ENCODE measurements at places on chromosomes 16 and 17.
A peak's percentile ranks its signal among the peaks of the same experiment; 100 is the strongest.

GRCh38 chr17:37640015-37640414 is 3.2 kb downstream of the DDX52 start:
- DNase-seq: no peak

DNA sequence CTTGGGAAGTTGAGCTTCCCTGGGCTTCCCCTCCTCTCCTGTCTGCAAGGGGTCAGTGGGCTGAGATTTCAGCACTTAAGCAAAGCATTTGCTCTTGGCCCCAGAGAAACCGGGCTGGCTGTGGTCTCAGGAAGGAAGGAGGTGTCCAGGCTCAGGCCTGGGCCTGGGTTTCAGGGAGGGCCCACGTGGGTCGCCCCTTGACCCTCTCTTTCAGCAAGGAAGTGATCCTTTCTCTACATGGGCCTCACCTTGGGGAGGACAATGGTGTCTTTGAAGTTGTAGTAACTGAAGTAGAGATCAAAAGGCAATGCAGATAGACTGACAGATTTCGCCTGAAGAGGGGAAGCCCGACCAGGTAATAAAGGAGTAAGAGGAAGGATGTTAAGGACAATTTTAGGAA is 2.7 kb downstream of the NOD2 start:
- DNase-seq: peak; percentile 42

DNA sequence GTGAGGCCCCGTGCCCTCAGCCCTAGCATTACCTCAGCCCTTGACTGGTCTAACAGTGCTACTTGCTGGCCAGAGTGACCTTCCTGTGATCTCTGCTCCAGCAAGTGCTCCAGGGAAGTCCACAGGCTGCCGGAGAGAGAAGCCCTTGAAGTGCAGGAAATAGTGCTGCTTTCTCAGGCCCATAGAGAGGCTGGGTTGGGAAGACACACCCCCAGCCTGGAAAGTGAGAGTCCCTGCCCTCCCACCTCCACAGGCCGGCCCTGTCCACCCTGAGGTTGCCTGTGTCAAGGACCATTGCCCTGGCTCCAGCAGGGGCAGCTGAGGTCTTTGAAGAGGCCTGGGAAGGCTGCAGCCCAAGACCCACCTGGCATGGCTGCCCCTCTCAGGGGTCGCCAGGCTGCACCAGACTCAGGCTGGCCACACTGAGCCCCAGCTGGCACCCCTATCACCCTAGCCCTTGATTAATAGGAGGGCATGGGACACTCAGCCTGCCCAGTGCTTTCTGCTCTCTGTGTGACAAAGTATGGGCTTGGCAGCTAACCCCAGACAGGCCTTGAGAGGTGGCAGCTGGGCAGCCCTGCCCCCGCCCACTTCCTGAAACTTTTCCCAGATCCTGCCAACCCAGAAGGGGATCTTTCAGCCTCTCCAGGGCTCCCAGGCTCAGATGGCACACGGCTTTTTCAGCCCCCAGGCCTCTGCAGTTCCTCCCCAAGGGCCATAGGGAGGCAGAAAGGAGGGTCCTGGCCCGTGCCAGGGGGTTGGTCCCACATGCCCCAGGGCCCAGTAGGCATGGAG is 21.7 kb downstream of the ATP6V0D1 start:
- DNase-seq: no peak

DNA sequence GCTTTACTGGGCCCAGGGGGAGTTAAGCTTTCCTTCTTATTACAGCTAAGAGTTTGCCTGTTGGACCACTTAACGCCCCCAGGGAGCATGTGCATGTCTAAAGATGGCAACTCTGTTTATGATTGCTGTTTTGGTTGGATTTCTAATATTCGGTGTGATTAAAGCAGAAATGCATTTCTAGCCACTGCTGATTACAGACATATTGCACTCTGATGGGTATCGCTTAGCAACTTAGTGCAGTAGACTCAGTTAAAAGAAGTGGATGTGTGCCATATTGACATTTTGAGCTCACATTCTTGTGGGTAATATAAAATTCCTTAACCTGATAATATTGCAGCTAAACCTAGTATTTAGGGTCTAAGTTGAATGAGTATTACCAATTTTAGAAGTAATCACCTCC is 4.2 kb downstream of the NF1 start:
- DNase-seq: no peak

DNA sequence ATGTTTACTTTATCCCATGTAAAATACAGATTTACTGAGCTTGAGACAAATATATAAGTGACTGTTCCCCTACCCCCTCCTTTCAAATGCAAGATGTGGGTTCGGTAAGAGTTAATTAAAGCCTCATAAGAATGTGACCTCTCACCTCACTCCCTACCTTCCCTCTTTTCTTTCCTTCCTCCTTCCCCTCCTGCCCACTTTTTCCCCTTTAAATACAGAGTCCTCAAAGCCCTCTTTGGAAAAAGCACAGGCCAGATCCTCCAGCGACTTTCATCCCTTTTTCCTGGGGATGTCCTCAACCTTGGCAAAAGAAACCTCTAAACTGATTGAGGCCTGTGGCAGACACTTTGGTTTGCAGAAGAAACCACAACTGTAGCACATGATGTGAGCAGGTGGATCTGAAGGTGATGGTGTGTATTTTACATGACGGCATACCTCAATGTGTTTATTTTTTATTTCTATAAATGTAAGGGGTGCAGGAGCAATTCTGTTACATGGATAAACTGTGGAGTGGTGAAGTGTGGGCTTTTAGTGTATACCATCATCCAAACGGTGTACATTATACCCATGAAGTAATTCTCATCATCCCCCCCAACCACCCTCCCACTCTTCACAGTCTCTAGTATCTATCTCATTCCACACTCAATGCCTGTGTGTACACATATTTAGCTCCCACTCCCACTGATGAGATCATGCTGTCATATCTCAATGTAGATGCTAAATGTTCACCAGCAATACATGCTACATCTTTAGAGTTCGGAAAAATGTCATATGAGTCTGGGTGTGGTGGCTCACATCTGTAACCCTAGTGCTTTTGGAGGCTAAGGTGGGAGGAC is 77.7 kb downstream of the XYLT1 start:
- DNase-seq: no peak

GRCh38 chr16:73140929-73141328 is 93.0 kb upstream of the ZFHX3 start:
- no peak for DNase-seq

DNA sequence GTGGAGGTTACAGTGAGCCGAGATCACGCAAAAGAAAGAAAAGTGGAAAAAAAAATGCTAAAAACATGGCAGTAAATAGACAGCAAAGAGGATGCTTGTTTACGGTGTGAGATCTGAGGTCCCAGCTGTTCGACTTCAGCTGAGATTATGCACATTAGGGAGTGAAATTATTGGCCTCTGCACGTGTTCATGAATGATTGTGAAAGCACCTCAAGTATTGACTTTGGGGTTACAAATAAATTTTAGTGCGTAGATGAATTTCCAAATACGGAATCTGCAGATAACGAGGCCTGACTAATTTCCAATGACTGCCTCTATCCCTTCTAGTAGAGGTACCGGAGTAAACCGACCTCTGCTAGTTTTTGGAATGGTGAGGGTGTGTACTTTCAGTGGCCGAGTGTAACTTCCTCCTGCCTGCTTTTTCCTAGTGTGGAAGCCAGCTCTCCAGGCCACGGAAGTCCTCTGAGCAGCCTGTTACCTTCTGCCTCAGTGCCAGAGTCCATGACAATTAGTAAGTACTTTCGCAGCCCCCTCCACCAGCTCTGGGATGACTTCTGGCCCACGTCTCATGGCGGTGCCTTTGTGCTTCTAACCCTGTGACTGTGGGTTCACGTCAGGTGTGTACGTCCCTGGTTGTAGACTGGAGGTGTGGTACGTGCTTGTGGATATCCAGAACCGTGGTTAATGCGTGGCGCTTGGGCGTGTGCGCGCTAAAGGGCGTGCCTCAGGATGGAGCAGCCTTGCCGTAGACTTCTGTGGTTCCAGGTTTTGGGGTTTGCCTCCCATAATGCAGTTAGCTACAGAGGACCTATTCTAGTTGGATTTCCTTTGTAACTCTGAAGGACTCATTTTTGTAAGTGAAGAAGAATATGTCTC is 102.1 kb downstream of the SNX29 start:
- DNase-seq: no peak

- DNase-seq: no peak
Measured at GRCh38 chr16:57621521-57622271, 6.7 kb upstream of the ADGRG1 start.

GRCh38 chr17:80673152-80673920 is 128.7 kb downstream of the RPTOR start:
- DNase-seq: no peak

DNA sequence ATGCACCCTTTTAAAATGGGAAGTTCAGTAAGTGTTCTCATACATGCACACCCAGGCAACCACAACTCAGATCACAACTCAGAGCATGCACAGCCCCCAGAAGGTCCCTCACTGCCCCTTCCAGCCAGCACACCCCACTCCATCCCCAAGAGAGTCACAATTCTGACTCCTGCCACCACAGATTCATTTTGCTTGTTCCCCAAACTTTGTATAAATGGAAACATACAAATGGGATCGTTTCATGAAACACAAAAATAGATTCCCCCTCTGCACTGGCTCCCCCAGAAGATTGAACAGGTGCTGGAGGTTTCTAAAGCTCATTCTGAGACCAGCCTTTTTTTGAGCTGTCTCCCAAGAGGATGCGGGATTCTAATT is 3.3 kb upstream of the TNFRSF13B start:
- no peak for DNase-seq

GRCh38 chr16:86196687-86197391 is 297.9 kb downstream of the IRF8 start:
- DNase-seq: no peak

DNA sequence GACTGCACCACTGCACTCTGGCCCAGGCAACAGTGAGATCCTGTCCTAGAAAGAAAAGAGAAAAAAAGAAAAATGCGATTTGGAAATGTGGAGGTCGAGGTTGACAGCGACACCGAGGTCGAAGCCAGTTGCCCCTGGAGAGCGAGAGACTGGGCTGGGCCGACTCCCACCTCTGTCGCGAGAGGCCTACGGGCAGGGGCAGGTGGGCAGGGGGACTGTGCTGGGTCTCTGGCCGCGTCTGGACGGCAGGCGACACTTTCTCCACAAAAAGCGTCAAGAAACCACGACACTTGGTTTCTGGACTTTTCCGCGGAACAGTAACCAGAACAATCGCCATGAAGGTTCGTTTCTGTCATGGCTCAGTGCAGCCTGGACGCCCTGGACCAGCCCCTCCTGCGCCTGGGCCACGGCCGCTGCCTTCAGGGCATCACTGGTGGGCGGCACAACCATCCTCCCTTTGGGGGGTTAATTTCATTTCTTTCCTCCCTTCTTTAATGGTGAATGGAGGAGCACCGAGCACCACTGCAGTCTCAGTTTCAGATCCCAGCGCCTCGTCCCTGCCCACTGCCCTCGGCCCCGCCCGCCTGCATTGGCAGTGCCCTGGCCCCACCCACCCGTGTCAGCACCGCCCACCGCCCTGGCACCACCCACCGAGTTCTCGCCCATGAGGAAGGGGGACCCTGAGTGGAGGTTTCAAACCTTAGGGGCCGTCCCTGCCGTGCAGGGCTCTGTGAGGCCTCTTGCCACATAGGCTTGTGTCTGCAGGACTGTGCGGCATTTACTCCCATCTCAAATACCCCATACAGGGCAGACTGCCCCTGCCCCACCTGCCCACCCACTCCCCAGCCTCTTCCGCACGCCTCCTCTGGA is 18.5 kb upstream of the CDH15 start:
- DNase-seq: no peak

DNA sequence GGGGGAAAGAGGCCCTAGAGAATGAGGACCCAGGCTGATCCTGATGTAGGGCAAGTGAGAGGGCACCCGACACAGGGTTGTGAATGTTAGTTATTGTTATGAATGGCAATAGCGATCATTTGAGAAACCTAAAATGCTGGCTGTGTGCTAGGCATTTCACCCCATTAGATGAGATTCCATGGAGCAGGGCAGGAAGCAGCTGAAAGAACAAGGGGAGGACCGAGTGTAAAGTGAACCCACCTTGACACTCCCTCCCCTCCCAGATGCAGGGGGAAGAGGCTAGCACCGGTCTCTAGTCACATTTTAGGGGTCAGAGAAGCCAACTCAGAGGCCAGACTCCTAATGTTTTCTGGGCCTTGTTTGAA is 553 bp upstream of the CORO6 start:
- DNase-seq: no peak

- no peak for DNase-seq
Measured at GRCh38 chr17:55273579-55274354, 9.0 kb downstream of the HLF start.

DNA sequence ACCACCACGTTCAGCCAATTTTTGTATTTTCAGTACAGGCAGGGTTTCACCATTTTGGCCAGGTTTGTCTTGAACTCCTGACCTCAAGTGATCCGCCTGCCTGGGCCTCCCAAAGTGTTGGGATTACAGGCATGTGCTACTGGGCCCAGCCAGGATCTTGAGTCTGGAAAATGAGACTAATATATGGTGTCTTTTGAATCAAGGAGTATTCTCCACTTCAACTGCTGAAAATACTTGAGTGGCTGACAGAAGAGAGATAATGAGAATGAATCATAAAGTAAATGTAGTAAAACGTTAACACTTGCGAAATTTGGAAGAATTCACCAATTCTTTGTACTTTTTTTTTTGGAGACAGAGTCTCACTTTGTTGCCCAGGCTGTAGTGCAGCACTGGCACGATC is 16.6 kb downstream of the SMYD4 start:
- no peak for DNase-seq

DNA sequence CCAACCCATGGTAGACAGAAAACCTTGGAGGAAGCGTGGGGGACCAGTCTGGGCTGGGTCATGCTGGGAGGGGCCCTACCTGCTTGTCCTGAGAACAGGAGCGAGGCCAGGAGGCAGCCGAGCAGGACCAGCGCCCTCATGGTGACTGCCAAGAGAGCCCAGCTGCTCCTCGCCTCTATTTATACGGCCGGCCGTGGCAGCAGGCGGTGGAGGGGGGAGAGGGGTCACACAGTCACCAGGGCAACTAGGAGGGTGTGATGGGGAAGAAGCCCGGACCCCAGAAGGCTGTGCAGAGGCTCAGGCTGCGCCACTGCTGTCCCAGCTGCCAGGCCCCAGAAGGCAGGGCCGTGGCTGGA is at the start of gene SRL:
Gene SRL (minus strand): TSS at position 153 of the 356 bp plus-strand sequence. CDS start 13 bp downstream, at position 140.
- DNase-seq: no peak

- no peak for DNase-seq
Measured at GRCh38 chr17:40095944-40096791, 4.2 kb downstream of the NR1D1 start.

All from Caco-2 (cell line).